ENCODE measurements at places on chromosomes 12 and 14.

GRCh38 chr14:104203071-104203425 is 64.7 kb downstream of the KIF26A start:
- DNase-seq: no peak

- DNase-seq: no peak
Measured at GRCh38 chr14:42470427-42470719, 863.7 kb downstream of the LRFN5 start.

- no peak for DNase-seq
Measured at GRCh38 chr12:17097674-17098073, 491.7 kb upstream of the LMO3 start.

DNA sequence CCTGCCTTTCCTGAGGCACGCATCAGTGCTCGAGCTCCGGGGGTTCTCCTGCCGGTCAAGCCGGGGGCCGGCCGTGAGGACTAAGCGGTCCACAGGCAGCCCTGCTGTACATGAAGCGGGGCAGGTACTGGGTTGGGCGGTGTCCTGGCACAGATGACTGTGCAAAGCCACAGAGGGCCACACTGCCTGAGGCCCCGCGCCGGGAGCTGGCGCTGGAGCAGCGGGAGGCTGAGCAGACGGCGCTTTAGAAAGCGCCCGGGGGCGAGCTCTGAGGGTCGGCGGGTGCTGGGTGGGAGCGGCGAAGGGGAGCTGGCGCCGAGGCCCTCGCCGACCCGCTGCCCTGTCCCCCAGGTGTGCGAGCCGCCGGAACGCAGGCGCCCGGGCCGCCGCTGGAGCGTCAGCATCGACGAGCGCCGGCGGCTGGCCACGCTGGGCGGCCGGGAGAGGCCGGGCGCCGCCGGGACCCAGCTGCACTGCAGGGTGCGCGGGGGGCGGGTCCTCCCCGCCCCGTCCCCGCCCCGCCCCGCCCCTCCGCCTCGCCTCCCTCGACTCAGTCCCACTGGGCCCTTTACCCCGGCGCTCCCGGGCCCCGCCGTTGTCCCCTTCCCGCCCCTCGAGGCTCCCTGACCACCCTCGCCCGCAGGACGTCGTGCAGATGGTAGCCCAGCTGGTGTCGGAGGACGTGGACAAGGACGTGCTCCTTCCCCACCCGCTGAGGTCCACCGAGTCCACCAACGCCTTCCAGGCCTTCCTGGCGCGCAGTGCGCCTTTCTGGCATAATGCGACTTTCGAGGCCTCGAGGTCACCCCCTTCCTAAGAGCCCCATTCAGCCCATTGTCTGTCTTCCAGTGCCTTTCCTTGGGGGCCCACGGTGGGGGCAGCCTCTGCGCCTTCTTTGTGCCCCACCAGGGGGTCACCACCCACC is 8.3 kb upstream of the MTA1 start:
- DNase-seq: peak; percentile 19

DNA sequence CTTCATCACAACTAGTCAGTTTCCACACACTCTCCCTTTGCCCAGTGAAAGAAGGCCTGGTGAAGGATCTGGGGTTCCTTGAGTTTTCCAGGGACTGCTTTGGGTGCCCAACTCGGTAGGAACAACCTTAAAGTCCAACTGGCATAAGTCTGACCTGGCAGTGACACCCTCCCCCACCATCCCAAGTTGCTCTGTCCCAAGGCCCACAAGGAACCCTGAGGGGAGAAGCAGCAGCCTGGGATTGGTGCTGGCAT is 1.6 kb downstream of the KMT2D start:
- no peak for DNase-seq

- DNase-seq: no peak
Measured at GRCh38 chr12:27864521-27864920, 84.5 kb upstream of the MANSC4 start.

DNA sequence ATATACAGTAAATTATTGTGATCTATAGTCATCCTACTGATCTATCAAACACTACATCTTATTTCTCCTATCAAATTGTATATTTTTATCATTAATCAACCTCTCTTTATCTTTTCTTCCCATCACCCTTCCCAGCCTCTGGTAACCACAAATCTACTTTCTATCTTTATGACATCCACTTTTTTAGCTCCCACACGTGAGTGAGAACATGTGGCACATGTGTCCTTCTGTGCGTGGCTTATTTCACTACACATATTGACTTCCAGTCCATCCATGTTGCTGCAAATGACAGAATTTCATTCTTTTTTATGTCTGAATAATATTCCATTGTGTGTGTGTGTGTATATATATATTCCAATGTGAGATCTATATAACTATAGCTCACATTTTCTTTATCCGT is 67.8 kb upstream of the TBX5 start:
- no peak for DNase-seq

DNA sequence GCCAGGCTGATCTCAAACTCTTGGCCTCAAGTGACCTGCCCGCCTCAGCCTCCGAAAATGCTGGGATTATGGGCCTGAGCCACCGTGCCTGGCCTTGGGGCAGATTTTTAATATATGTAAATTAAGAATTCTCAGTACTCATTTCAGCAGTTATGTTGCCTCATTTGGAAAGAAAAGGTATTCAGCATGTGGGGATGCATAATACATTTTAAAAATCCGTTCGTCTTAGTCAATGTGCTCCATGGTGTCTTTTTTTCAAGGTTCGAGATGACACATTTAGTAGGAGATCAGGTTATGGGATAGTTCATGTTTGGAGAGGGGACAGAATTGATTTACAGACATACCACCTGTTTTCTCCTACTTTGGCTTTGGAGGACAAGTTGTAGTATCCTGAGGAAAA is 10.2 kb downstream of the SYNE2 start:
- DNase-seq: no peak

DNA sequence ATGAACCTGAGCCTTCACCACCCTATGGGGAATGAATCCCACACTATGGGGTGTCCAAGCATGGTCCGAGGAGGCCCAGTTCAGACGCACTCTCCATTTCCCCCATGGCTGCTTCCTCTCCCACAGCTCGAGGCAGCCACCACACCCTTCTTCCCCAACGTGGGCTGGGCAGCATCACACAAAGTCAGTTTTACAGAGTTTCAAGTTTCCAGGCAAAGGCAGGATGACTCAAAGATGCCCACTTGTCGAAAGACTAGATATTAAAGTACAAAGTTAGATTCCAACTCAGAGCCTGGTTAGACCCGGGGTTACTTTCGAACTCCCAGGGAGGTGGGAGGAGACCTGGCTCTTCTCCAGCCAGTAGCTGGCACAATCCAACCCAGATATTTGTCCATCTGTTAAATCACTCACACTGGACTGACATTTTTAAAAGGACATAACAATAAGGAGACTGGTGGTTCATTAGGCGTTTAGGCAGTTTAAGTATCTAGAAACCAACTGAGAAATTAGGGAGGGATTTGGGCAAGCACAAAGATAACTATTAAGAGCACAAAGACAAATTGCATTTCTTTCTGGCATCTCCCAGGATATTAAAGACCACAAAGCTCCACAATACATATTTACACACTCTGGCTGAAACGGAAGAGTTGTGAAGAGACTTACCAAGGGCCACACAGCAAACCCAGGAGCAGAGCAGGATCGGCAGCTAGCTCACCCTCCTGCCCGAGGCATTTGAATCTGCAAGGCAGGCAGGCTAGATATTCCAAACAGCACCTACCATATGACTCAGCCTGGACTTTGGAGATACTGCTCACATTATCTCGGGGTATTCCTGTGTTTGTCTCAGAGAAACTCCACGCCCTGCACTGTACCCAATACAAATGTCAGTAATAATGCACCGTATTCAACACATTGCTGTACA is 34.8 kb downstream of the TMCC3 start:
- DNase-seq: no peak

All from CD4-positive, alpha-beta T cell treated with Interleukin-12 subunit alpha and Interleukin-12 subunit beta, for 1 hour (primary cell).